ENCODE measurements at places on chromosomes 16 and 17.

- peak; percentile 50 for DNase-seq
- H3K4me1 ChIP-seq, result no peaks in the 10 kb centered on the region
- H3K4me3 ChIP-seq, result no peak overlapping the region
- peaks cover 18% of the 10 kb centered on the region for H3K27me3 ChIP-seq
Observed at GRCh38 chr16:77531752-77532151, 96.9 kb upstream of the ADAMTS18 start.

DNA sequence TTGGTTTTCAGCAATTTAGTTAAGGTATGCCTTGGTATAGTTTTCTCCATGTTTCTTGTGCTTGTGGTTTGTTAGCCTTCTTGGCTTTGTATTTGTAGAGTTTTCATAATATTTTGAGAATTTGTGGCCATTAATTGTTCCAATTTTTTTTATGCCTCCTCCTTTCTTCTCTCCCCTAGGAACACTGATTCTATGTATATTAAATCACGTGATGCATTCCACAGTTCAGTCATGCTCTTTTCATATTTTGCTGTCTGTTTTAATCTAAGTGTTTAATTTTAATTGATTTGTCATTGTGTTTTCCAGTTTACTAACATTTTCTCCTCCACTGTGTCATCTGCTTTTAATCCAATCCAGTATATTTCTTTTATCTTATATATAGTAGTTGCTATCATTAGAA lies 263.6 kb downstream of the SHISA9 start:
- H3K27ac ChIP-seq, result no peak overlapping the region
- H3K27me3 ChIP-seq, result no peaks in the 10 kb centered on the region
- H3K4me3 ChIP-seq, result no peak overlapping the region
- no peaks in the 10 kb centered on the region for H3K4me1 ChIP-seq

DNA sequence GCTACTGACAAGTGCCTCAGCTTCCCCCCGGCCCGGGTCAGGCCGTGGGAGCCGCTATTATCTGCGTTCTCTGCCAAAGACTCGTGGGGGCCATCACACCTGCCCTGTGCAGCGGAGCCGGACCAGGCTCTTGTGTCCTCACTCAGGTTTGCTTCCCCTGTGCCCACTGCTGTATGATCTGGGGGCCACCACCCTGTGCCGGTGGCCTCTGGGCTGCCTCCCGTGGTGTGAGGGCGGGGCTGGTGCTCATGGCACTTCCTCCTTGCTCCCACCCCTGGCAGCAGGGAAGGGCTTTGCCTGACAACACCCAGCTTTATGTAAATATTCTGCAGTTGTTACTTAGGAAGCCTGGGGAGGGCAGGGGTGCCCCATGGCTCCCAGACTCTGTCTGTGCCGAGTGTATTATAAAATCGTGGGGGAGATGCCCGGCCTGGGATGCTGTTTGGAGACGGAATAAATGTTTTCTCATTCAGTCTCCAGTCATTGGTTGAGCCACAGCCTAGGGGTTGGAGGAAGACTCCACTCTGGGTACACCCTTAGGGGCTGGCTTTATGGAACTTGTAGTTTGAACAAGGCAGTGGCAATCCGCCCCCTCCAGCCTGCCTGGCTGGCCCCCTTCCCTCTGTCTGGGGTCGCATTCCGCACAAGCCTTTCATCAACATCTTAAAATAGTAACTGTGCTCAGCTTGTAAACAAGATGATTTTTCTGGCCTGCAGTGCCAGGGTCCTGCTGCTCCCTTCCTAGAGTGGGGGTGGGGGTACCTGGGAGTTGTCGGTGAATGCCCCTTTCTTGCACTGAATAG lies 4.1 kb downstream of the SYNGR2 start:
- H3K27me3 ChIP-seq, result peaks cover 17% of the 10 kb centered on the region
- DNase-seq, result peak; percentile 54
- no peak overlapping the region for H3K27ac ChIP-seq
- H3K4me1 ChIP-seq, result peaks cover 29% of the 10 kb centered on the region
- H3K36me3 ChIP-seq, result peaks cover 50% of the 10 kb centered on the region
- no peak overlapping the region for H3K4me3 ChIP-seq

GRCh38 chr17:81097134-81097942 lies 62.4 kb downstream of the BAIAP2 start:
- no peaks in the 10 kb centered on the region for H3K27me3 ChIP-seq
- H3K27ac ChIP-seq, result no peak overlapping the region
- H3K36me3 ChIP-seq, result peaks cover 70% of the 10 kb centered on the region
- DNase-seq, result peak; percentile 90
- H3K4me1 ChIP-seq, result peaks cover 68% of the 10 kb centered on the region

- no peaks in the 10 kb centered on the region for H3K36me3 ChIP-seq
- no peak overlapping the region for H3K4me3 ChIP-seq
- no peak for DNase-seq
- no peaks in the 10 kb centered on the region for H3K4me1 ChIP-seq
- H3K27ac ChIP-seq, result no peak overlapping the region
Observed at GRCh38 chr16:89011909-89012621, 35.1 kb upstream of the CBFA2T3 start.

- no peak overlapping the region for H3K4me3 ChIP-seq
- no peaks in the 10 kb centered on the region for H3K27me3 ChIP-seq
- no peak overlapping the region for H3K27ac ChIP-seq
- DNase-seq, result no peak
- peaks cover 36% of the 10 kb centered on the region for H3K4me1 ChIP-seq
Observed at GRCh38 chr16:81629034-81629802, 149.9 kb upstream of the PLCG2 start.

GRCh38 chr17:76138896-76139752 lies 1.9 kb downstream of the FOXJ1 start:
- DNase-seq, result no peak
- no peak overlapping the region for H3K4me3 ChIP-seq
- H3K4me1 ChIP-seq, result peaks cover 75% of the 10 kb centered on the region
- H3K27me3 ChIP-seq, result peaks cover 3% of the 10 kb centered on the region
- peak overlapping the region; percentile 79 for H3K27ac ChIP-seq

Data from mesenchymal stem cell (in vitro differentiated cells and primary cell).